ENCODE measurements at places on chromosomes 7 and 10. TPM values are rescaled to one million over a fixed set of nuclear protein-coding genes. Genes with fewer than 3 reads are reported as not detected.

NEUROD6 gene
- not detected for total RNA-seq

GIMAP1 gene
- 3.5 TPM for total RNA-seq

MYPN gene
- total RNA-seq: 196 TPM

BRAT1 gene
- 12.8 TPM for total RNA-seq

XRCC2 gene
- 0.24 TPM for total RNA-seq

TMEM236 gene
- total RNA-seq: 0.54 TPM

TAS2R16 gene
- not detected for total RNA-seq

NODAL gene
- total RNA-seq: 0.38 TPM

SYT15 gene
- total RNA-seq: 6.7 TPM

GHRHR gene
- not detected for total RNA-seq

GSAP gene
- 7.2 TPM for total RNA-seq

PGAM2 gene
- total RNA-seq: 322 TPM

FAM237B gene
- not detected for total RNA-seq

ITGA8 gene
- 2.5 TPM for total RNA-seq

DDC gene
- total RNA-seq: not detected

PON2 gene
- total RNA-seq: 40.3 TPM

GRCh38 chr7:44650242-44650641, 43.8 kb downstream of the OGDH start:
- DNase-seq: no peak

- DNase-seq: no peak
These were observed 36.1 kb downstream of the NUDCD3 start for GRCh38 chr7:44454348-44454747.

DNA sequence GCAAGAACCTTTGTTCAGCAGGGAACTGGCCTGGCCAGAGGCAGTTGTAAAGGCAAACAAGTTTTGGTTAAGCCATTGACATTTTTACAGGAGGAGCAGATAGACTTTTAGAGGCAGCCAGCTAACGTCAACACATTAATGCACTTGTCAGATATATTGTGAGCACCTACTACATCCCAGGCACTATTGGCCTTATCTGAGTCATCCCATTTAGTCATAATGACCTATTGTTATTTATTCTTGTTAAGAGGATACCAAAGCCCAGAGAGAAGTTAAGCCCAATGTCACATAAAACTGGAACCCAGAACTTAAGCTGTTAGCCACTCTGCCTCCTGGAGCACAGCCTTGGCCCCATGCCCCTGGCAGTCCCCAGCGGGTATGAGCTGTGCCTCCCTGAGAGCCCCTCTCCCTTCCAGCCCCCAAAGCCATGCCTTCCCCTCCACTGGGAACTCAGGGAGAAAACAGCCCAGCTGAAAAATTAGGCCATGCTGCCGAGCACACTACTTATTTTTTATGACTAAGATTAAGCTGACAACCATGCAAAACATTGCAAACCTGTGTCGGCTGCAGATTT, 32.7 kb upstream of the TRIM8 start:
- no peak for DNase-seq

DNA sequence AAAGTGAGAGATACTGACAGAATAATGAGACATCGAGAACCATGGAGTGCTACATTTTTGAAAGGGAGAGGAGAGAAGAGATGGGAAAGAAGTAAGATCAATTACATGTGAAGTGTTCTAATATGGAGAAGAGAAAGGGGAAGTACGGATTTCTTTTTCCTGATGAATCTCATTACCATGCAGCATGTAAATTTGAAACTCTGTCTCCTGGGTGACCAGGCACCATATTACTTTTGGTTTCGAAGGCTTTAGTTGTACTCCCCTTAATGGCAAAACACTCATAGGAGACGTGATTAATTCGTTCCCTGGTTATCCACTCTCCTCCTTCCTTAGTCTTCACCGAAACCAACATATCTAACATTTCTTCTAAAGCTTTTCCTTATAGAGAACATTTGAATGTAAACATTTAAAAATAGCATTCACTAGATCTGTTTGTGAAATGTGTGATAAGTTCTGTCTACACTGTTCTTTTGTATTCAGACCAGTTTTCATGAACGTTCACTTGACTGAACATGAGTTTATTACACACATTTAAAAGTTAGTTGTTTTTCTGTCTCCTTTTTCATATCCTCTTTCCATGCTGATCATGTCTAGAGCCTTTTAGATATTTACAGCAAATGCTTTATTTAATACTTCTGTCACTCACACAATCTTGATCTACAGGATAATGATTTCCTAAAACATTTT, 80.2 kb upstream of the MSRB2 start:
- no peak for DNase-seq

DNA sequence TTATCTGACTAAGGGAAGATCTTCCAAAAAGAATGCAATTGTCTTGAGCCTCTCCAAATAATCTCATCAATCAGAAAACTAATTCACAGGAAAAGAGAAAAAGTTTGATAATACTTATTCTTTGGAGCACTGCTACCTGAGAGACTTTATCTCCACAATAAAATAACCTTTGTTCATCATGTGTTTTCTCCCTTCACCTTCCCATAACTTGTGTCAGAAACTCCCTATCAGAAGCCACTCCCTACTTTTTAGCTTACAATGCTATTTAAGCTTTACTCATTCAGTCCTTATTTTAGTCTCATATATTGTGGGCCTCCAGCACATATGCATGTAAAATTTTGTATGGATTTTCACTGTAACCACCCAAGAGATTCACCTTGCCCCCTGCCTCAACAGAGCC, 998 bp downstream of the CYP3A43 start:
- no peak for DNase-seq

- no peak for DNase-seq
These were observed 101.4 kb downstream of the FAM107B start for GRCh38 chr10:14673189-14673861.

GRCh38 chr7:22726907-22727713, at the start of gene IL6:
TSS of gene IL6 (plus strand) at chr7:22727200. CDS start at chr7:22727263, 63 bp downstream.
- peak; percentile 90 for DNase-seq

- peak; percentile 59 for DNase-seq
These were observed 28.9 kb downstream of the LRRC27 start for GRCh38 chr10:132360766-132361447.

DNA sequence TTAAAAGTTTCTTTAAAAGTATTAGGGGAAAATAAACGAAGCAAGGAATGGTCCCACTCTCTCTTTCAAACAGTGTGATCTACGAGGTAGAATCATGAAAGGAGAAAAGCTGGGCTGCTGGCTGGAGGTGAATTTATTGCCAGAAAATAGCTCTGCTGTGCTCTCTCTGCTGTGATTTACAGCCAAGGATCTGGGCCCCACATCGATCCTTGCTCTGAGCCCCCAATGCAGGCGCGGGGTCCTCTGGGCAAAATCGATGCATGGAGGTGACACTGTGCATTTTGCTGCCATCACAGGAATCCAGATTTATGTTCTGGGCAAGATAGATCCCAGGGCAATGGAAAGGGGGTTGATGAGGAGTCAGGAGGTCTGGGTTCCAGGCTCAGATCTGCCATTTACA, 91.0 kb upstream of the GPR26 start:
- no peak for DNase-seq

DNA sequence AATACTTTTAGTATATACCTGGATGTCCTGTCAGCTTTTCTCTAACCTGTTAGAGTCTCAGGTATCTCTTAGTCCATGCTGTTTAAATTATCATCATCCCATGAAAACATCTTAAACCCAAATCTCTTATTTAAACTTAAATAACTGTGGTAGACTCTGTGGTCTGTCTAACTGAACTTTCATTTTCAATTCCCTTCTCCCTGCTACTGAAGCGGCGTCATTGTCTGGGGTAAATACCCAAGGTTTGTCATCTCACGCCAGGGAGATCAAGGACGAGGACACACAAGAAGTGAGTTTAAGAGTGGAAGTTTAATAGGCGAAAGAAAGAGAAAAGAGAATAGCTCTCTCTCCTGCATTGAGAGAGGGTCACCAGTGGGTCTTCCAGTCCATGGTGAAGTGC, 804.4 kb upstream of the CELF2 start:
- DNase-seq: no peak

DNA sequence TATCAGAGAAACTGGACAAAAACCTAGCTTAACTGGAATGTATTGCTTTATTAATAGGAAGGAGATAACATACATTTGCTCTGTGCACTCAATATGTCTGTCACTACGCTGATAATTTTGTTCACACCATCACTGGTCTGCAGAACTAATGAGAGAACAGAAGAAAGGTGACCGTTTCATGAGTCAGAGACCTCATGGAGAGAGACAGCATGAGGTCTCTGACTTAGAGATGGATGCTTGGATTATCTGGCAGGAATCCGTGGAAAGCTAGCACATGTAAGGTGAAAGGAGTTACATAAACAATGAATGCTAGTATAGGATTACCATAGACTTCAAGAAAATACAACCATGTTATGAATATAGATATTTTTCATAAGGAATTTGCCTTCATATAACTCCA, 947.3 kb downstream of the IPMK start:
- DNase-seq: no peak

GRCh38 chr10:79105150-79105739, 36.5 kb downstream of the ZMIZ1 start:
- no peak for DNase-seq

- DNase-seq: no peak
These were observed 605.7 kb upstream of the DPP6 start for GRCh38 chr7:153446490-153446889.

GRCh38 chr10:126842836-126843235, 62.4 kb upstream of the DOCK1 start:
- DNase-seq: no peak

GRCh38 chr10:69838853-69839252, 37.1 kb downstream of the COL13A1 start:
- DNase-seq: no peak

DNA sequence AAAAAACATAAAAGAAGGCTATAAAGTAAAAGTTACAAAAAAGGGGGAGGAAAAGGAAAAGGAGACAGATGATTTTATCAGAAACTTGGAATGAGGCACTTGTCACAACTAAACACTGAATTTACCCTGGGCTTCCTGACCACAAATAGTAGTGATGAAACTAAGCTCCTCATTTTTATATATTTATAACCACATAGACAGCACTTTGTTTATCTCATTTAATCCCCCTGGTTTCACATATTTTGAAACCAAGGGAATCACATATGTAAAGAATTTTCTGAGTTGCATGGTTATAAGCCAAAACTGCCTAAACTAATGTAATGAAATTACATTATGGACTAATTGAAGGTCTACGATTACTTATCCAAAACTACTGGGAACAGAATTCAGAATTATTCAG, 39.6 kb upstream of the MET start:
- no peak for DNase-seq

DNA sequence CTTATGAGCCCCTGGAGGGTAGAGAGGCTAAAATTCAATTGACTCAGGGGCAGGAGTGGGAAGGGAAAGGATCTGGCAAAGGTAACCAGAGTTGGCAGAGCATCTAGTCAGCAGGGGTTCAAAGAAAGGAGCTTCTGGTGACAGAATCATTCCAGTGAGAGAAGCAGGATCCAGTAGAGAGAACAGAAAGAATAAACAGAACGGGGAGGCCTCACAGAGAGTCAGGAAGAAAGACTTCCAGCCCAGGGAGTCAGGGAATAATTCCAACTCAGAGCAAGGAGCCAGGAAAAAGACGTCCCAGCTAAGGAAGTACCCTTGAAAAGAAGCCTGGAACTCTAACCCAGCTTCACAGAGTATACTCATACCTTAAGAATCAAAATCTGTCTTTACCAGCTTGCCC, 66.6 kb upstream of the CPXM2 start:
- no peak for DNase-seq

GRCh38 chr10:71873582-71874211, 22.6 kb upstream of the PSAP start:
- no peak for DNase-seq

- no peak for DNase-seq
These were observed 56.4 kb upstream of the MXI1 start for GRCh38 chr10:110150981-110151380.

- no peak for DNase-seq
These were observed 152.9 kb downstream of the NRF1 start for GRCh38 chr7:129764247-129765084.

- no peak for DNase-seq
These were observed 129.9 kb downstream of the NOC3L start for GRCh38 chr10:94232711-94233383.

DNA sequence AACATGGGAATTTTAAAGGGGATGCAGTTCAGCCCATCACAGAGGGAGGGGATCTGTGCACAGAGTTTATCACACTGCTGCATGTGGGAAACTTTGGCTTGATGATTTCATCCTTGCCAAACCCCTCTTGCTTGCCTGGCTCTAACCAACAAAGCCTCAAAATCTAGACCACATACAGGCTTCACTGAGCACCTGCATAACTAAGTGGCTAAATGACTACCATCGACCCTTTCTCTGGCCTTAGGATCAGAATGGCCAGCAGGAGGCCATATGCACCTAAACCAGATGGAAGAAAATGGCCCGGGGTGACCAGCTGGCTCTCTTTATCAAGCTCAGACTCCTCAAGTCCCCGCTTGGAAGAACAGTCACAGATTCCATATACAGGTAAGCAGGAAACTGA, 15.6 kb upstream of the ZNF25 start:
- DNase-seq: no peak

GRCh38 chr7:107718456-107719193, 25.3 kb upstream of the CBLL1 start:
- DNase-seq: no peak

DNA sequence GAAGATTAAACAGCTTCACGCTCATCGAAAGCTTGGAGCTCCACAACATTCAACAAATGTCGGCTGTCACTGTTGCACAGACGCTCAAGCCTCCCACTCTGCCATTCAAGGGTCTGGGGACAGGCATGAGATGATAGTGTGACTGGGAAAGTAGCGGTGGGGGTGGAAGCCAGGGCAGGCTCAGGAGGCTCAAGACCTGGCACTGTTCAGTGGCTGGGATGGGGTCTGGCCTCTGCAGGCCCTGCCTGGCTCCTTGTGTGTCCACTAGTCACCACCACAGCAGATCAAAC, 13.5 kb upstream of the GTPBP4 start:
- DNase-seq: peak; percentile 57

- peak; percentile 86 for DNase-seq
These were observed 143.5 kb upstream of the UNC5B start for GRCh38 chr10:71068861-71069271.
